ENCODE measurements at places on chromosomes 1 and 21.

DNA sequence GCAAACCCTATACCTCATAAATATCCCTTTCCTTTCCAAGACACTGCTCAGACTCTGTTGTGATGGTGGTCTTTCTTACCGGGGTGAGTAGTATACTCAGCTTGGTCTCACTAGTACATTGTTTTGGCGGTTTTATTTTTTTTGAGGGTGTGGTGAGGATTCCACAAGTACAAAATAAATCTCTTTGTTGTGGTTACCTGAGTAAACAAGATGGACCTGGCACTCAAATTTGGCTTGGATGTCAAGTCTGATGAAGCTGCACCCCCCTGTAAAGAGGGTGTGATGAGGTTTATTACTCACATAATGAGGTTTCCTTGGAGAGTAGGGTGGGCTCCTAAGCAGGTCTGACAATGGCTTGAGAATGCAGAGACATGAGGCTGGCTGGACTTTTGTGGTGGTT lies 68.2 kb upstream of the KCNJ6 start:
- DNase-seq, result no peak

GRCh38 chr1:200154069-200154767 lies 126.7 kb downstream of the NR5A2 start:
- no peak for DNase-seq

DNA sequence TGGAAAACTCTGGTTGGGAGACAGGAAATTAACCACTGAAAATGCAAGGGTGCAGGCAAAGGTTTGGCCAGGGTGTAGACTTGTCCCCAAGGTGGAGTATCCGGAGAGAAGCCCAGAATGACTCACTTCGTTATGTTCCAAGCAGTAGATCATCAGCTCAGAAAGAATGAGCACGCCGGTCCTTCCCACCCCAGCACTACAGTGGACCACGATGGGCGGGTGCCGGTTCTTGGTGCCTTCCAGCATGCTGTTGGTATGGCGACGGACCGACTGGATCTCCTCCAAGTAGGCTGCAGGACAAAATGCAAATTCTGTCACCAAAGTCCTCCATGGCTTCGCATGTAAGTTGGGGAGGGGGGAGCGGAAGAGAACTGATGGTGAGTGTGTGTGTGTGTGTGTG lies 83.4 kb downstream of the SMYD2 start:
- DNase-seq, result no peak

DNA sequence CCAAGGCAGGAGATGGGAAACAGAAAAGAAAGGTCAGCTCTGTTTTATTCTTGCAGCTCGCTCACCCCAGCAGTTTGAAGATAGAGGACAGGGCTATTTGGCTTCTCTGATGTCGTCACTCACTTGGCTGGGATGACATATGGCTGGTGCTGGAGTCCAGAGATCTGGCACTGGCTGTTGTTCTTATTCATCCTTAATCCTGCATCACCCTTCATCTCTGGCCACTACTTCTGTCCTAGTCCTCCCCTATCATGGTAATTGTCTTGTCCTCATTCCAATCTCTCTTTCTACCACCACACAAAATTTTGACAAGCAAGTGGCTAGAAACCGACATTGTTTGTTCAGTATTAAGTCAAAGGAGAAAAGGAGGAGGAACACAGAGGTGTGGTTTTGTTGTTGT lies 103.8 kb upstream of the PDE4B start:
- no peak for DNase-seq

DNA sequence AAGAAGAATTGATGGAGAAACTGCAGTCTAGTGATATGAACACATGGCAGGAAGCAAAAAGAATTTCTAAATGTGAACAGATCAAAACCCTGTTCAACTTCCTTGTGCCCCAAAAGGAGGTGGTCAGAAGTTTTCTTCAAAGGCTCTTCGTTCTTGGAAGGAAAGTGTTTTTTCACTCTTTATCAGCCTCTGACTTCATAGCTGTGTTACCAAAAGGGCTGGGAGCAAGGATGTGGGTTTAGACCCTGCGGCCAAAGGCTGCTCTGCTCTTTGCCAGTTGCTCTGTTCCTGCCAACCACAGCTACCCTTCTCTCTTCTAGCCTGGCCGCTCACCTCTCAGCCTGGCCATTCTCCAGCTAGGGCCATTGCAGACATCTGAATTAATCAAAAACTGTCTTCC lies 53.8 kb downstream of the PTGER3 start:
- DNase-seq, result no peak

- no peak for DNase-seq
Observed at GRCh38 chr21:29287383-29287782, 11.3 kb upstream of the BACH1 start.

DNA sequence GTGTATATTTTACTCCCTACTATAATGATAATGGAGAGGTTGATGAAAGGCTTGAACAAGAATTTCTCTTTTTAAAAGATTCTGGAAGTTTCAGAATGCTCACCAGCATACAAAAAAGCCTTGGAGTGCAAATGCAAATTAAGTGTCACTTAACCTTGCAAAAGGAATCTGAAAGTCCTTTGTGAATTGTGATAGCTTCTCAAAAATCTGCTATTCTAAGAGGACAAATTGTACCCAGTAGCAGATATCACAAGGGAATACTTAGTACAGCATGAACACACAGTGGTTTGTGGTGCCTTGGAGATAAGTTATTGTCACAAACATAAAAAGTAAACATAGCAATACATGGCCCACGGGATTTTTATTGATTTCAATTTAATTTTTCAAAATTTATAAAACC lies 1208.3 kb upstream of the B3GALT2 start:
- DNase-seq, result no peak

GRCh38 chr21:29151931-29152330 lies 21.5 kb downstream of the MAP3K7CL start:
- no peak for DNase-seq

DNA sequence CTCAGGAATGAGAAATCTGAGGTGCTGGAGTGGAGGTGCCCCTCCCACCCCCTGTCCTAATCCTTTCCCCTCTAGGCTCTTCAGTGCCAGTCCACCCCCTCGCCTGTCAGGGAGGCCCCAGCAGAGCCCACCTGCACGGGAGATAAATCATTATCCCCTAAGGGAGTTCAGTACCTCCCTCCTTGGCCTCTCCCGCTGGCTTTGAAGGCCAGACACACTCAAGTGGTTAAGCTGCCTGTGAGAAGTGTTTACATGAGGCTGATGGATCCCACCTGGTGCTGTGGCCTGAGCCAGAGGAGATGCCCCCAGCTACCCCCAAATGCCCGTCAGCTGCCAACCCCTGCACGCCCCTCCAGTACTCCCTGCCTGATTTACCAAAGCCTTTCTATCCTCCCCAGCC lies 3.7 kb downstream of the RSPO1 start:
- no peak for DNase-seq

DNA sequence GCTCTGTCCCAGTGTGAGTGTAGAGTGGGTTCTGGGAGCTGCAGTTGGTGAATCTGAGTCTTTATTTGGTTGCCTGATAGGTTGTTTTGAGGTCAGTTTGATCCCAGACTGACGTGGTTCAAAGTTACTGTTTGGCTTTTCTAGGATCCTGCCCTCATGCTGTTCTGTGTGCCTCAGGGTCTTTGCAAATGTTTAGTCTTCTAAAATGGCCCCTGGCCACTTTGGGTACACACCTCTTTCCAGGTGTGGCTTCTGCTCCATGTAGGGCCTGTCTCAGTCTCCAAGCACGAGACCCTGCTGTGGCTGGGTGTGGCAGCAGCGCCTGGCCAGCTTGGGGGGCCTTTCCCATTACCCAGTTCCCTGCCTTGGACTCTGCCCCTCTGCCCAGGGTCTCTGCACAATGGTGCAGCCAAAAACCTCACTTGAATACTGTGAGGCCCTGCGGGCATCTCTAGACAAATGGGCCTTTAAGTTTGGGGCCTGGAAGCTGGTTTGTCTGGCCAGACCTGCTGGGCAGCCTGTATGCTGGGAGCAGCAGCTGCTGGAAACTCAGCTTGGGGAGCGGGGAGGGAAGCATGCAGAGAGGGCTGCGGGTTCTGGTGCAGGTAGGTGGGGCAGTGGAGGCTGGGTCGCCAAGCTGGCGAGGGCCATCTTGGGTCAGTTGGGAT lies 5.6 kb downstream of the PTPRF start:
- DNase-seq, result no peak

- no peak for DNase-seq
Observed at GRCh38 chr1:32907435-32907834, 6.2 kb upstream of the TMEM54 start.

- DNase-seq, result no peak
Observed at GRCh38 chr1:14600405-14601112, 2.1 kb downstream of the KAZN start.

Measured in NCI-H774 (cell line).